ENCODE measurements at places on chromosomes 5 and 9. TPM values are rescaled to one million over a fixed set of nuclear protein-coding genes. Genes with fewer than 3 reads are reported as not detected.

The HTR4 gene
- 0.11 TPM for total RNA-seq

The SPINK7 gene
- not detected for total RNA-seq

The CYLC2 gene
- total RNA-seq = not detected

The GRHPR gene
- 109 TPM for total RNA-seq

The PFN3 gene
- total RNA-seq = not detected

The TRPM3 gene
- total RNA-seq = 0.11 TPM

The SPINK5 gene
- not detected for total RNA-seq

The MCIDAS gene
- total RNA-seq = 0.39 TPM

The NMUR2 gene
- not detected for total RNA-seq

The SLC6A18 gene
- total RNA-seq = not detected

The BARHL1 gene
- not detected for total RNA-seq

The CRHBP gene
- total RNA-seq = not detected

The SYNPO gene
- total RNA-seq = 9.7 TPM
